ENCODE measurements at places on chromosomes 4 and X. TPM values are rescaled to one million over a fixed set of nuclear protein-coding genes. Genes with fewer than 3 reads are reported as not detected.

DNA sequence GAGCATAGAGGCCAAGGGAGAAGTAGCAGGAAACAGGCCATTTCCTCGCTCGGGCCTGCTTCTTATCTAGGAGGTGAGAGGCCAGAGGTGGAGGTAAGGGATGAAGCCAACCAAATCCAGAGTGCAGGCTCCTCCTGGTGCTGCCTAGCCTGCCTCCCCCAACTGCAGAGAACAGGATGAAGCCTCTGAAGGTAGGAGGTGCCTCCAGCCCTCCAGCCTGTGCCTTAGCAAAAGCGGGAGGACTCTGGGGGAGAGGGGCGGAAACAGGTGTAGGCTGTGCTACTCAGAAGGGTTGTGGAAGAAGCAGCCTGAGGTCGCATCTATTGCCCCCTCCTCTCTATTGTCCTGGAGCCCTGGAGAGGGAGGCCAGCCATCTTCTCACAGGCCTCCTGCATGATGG is 2.9 kb upstream of the MTM1 start:
- no peak for DNase-seq

- no peak for DNase-seq
Observed at GRCh38 chrX:29295987-29296680, 708.9 kb downstream of the IL1RAPL1 start.

DNA sequence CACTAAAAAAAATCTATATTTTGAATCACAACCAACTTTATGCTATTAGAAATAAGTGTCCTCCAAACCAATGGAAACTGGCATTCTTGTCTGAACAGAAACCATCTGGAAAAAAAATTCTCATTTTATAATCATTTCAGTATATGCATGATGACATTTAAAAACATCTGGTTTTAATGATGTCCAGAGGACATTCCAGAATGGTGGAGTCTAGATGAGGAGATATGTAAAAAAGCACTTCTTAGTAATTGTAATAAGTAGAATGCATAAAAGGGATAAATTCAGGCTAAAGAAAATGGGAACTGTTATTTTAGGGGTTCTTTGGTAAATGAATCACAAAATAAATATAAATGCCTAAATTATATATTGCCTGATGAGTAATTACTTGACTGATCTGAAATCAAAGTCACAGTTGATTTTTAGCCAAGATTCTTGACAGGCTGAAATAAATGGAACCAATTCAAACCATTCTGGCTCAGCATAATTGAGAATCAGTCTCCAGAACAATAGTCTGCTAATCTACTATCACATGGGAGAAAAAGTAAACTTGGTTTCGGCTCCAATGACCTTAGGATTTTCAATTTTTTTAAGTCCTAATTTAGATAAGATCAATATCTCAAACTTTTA is 636.6 kb downstream of the FAT4 start:
- DNase-seq: no peak

Gene EIF4E
- 236 TPM for total RNA-seq

Gene TMPRSS11A
- not detected for total RNA-seq
